ENCODE measurements at places on chromosomes 7 and 10.
A peak's percentile ranks its signal among the peaks of the same experiment; 100 is the strongest.

DNA sequence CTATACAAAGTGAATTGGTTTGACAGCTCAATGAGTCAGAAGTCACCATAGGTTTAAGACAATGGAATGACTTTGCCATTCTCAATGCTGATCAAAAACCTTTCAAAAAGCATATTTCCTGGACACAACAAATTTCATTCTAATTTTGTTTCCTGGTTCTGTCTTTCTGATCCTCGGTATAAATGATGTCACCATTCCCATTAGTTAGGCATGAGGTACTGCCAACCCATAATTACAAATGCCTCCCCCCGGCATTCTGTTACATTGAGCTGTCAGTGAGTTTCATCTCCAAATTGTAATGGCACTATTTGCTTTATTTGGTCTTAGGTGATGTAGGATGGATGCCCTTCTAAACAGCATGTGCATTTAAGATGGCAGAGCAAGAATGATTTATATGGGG lies 81.7 kb upstream of the NFE2L3 start:
- DNase-seq, result no peak

DNA sequence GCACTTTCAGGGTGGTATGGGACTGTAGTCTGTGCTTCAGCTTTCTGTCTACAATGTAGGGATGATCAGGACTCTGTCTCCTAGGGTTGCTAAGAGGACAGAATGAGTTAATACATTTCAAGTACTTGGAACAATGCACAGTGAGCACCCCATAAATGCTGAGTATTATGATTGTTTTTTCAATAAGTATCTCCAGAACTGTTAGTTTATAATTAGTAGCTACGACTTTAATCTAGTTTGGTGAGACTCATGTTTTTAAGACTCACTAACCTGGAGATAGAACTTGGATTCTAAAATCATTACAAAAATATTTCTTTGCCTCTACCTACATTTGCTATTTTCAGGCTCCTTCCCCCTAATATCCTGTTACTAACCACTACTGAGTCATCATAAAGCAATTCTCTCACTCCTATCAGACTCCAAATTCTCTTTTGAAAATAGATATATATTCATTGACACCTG lies 95.3 kb downstream of the CPED1 start:
- no peak for DNase-seq

DNA sequence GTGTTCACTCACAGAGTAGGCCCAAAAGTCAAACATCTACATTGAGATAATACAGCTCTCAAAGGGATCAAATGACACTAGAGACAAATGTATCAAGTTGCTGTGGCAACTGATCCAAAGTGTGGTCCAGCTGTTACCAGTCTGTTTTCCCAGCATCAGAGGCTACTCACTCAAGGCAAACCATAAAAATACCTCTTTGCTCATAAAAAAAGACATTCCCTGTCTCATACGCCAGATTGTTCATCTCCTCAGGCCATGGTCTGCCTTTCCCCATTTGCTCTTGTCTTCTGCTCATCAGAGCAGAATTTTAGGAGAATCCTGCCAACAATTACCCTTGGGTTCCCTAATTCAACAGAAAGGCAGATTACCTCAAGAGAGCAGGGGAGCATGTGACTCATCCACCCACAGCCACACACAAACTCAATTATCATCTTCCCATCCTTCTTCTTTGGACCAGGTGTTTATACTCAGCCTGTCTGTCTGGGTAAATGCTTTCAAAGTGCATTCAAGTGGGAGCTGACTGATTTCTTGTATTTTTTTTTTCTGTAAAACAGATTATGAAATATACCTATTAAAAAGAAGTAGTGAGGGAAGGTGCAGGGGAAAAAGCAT lies 226.5 kb upstream of the HPS1 start:
- no peak for DNase-seq

- no peak for DNase-seq
Observed at GRCh38 chr10:51508156-51508555, 191.2 kb downstream of the CSTF2T start.

- no peak for DNase-seq
Observed at GRCh38 chr7:49397750-49398149, 375.7 kb upstream of the VWC2 start.

DNA sequence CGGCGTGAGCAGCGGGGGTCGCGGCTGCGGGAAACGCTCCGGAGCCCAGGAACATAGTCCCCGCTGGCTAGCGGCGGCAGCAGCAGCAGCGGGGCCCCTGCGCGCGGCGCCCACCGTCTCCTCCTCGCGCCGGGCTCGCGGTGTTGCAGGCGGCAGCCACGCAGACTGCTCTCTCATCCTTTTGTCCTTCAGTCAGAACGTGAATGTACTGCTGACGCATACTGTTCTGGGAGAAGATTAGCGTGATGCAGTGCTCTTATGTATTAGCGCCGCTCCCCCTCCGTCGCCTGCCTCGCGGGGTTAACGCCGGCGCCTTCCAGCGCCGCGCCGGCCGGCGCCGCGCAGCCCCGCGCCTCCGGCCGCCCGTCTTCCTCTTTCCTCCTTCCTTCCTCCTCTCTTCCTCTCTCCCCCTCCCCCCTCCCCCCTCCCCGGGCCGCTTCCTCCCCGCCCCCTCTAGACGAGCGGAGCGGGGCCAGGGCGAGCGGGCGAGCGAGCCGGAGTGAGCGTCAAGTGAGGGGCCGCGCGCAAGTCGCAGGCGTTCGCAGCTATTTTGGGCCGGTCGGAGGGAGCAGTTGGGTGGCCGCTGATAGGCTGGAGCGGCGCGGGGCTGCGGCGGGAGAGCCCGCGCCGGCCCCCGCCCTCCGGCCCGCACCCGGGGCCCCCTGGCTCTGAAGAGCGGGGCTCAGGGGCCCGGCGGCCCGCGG lies 816 bp upstream of the LRRC4 start:
- DNase-seq, result peak; percentile 33

GRCh38 chr10:126528315-126528835 lies 140.1 kb upstream of the ADAM12 start:
- DNase-seq, result no peak

DNA sequence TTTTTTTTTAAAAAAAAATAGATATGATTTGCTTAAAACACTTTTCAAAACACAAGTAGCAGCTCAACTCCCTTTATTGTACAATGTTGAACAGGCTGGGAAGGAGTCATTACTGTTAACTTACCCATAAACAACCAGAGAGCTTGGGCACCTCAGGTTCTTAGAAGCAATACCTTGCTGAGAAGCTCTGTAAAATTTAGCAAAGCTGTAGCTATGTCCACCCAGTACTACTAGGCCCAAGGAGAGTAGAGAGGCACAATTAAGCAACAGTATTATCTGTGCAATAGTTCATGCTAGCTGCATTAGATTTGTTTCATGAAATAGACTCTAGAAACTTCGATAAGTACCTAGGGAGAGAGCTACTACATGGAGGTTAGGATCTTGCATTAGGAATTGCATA lies 32.0 kb downstream of the SEMA3A start:
- DNase-seq, result no peak

GRCh38 chr7:22001345-22002004 lies 55.8 kb upstream of the CDCA7L start:
- no peak for DNase-seq

GRCh38 chr7:95335093-95335492 lies 10.8 kb upstream of the PON1 start:
- no peak for DNase-seq

- DNase-seq, result no peak
Observed at GRCh38 chr10:128470321-128470965, 344.2 kb upstream of the MKI67 start.

DNA sequence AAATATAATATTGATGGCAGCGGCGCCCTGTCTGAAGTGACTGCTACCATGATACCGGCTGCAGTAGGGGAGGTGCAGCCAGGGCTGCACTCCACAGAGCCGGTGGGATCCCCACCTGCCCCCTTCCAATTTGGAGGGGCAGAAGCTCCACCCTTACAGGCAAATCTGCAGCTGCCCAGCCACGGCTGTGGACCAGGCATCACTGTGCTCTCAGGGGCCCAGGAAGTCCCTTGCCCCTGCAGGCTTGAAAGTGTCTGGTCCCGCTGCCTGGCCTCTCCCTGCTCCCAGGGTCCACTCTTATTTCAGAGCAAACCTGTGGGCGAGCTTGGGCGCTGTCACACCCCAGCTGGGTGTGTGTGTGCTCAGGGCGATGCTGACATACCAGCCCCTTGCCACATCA lies 172.7 kb upstream of the SMIM30 start:
- DNase-seq, result no peak

DNA sequence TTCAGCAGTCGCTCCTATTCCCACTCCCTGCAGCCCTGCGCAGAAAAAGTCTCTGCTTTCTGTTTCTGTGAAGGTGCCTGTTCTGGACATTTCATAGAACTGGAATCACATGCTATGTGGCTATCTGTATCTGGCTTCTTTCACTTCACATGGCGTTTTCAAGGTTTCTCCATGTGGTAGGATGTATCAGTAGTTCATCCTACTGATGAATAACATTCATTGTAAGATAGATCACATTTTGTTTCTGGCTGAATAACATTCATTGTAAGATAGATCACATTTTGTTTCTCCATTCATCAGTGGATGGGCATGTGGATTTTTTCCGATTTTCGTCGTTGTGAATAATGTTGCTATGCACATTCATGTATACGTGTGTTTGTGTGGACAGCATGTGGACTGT lies 44.5 kb downstream of the HSPA12A start:
- DNase-seq, result no peak

DNA sequence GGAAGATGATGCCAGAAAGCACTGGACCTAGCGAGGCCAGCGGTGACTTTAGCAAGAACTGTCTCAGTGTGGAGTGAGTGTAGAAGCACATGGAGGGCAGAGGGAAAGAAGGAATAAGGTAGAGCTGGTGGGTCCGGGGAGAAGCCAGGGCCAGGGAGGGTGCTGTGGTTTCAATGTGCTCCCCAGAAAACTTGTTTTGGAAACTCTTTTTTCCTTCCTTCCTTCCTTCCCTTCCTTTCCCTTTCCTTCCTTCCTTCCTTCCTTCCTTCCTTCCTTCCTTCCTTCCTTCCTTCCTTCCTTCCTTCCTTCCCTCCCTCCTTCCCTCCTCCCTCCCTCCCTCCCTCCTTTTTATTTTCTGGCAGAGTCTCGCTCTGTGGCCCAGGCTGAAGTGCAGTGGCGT lies 5.5 kb upstream of the RARRES2 start:
- DNase-seq, result no peak

DNA sequence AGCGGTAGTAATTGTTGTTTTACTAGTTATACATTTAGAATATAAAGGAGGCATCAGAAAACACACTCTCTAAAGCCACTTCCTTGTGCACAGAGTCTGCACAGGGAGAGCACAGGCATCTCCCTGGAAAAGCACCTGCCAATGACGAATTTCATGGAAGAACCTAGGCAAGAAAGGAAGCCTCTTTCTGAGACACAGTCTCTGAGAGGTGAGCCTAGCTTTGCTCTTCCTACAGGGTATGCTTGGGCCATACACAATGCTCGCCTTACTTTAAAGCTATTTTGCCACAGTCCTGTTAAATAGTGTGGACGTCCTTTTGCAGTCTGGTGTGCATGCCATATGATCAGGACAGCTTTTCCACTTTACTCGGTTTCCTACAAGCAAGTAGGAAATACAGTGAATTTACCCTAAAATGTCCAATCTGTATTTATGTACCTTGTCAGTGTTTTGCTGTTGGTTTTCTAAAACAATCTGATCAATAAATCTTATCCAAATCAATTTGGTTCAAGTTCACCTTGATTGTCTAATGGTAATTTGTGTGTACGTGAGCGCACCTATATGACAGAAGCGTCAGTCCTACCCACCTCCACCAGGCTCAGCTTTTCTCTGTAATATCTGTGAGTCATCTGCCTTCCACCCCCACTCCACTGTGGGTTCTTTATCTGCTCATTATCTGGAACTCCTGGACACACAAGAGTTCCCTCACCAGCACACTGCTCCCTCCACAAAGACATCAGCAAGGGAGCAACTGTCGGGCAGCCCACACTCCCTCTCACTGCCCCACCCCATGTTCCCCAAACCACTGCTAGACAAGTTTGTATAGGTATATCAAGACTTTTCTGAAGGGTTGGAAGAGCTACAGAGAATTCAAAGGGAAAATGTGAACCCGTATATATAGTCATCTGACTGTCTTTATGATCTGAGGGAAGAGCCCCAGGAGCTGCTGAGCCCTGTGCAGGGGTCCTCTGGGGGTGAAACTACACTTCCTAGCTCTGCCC lies 65.2 kb downstream of the KLHDC10 start:
- no peak for DNase-seq

DNA sequence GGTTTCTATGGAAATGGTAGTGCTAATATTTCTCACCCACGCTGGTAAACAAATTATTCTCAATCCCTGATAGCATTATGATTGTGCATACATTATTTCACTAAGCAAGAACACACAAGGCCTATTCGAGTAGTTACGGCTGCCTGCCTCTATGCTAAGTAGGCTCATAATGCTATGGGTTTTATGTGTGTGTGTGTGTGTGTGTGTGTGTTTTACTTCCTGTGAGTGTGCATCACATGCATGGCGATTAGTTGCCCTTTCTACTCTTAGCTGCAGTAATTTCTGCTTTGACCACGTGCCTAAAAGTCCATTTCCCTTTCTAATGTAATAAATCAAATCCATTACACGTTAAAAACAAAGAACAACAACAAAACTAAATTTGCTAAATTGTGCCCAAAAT lies 117.0 kb downstream of the CHCHD3 start:
- no peak for DNase-seq

GRCh38 chr7:136139417-136139816 lies 162.3 kb upstream of the MTPN start:
- DNase-seq, result no peak

- DNase-seq, result no peak
Observed at GRCh38 chr7:4240042-4240441, 442.1 kb upstream of the FOXK1 start.

DNA sequence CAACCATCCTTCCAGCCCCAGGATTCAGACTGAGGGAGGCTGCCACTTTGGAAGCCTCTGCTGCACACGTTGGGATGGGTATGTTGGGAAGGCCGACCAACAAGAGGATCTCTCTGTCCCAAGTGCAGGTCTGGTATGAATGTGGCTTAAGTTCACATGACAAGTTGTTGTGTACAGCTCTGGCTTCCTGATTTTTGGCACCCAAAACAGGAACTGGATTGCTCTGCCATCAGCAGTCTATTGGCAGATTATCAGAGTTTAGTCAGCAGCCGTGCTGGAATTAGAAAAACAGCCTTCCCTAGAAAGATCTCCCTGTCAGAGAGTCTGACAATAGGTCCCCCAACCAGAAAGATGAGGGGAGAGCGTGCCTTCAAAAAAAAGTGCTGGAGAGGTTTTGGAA lies 66.9 kb downstream of the GOLGA7B start:
- no peak for DNase-seq

DNA sequence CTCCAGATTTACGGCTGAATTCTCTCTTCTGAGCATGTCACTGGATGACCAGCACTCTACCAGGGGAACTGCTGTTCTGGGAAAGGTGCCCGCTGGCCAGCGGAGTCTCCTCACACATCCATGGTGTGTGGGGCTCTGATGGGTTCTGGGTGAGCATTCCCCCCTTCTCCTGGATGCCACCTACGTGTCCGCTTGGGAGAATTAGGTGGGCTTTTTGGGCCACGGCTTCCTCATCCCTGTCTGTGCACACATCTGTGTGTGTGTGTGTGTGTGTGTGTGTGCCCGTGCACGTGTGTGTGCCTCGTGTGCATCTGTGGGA lies 163.0 kb downstream of the DNAJB6 start:
- DNase-seq, result no peak

GRCh38 chr7:134514663-134515062 lies 12.7 kb upstream of the AKR1B10 start:
- DNase-seq, result peak; percentile 12

- no peak for DNase-seq
Observed at GRCh38 chr10:30231709-30232108, 117.4 kb downstream of the MTPAP start.

GRCh38 chr7:44823255-44823781 lies 24.6 kb downstream of the H2AZ2 start:
- no peak for DNase-seq

- no peak for DNase-seq
Observed at GRCh38 chr10:110360857-110361474, 56.2 kb upstream of the SMNDC1 start.

GRCh38 chr7:69534461-69535041 lies 63.7 kb upstream of the AUTS2 start:
- no peak for DNase-seq

Data from transverse colon (tissue), 4 donors.